Activated CD4-positive, alpha-beta T cell treated with anti-CD3 and anti-CD28 coated beads, Interleukin-2, amount 50 U/mL, for 24 hours (primary cell): ENCODE measurements at places on chromosomes 13 and 19.

- no peak for DNase-seq
Measured at GRCh38 chr13:100954430-100955305, 280.1 kb upstream of the TMTC4 start.

DNA sequence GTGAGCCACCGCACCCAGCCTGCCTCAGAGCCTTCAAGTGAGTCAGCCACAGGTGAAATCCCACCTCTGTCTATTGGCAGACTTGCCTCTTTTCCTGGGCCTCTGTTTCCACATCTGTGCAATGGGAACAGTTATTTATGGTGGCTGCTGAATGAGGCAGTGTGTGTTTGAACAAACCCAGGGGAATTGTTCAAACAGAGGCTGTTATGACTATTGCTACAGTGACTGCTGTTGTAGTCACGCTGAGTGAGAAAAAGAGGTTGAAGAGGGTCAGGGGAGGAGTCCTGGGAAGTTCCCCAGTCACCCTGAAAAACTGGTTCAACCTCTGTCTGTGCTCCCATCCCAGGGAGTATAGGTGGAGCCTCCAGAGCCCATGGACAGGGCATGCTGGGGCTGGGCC lies at the start of gene CEACAM19:
CEACAM19 (plus strand) TSS at position 83 of the 400 bp plus-strand sequence. CDS start 450 bp downstream, outside the sequence.
- no peak for DNase-seq

GRCh38 chr13:62246581-62246980 lies 830.9 kb upstream of the PCDH20 start:
- DNase-seq, result no peak

DNA sequence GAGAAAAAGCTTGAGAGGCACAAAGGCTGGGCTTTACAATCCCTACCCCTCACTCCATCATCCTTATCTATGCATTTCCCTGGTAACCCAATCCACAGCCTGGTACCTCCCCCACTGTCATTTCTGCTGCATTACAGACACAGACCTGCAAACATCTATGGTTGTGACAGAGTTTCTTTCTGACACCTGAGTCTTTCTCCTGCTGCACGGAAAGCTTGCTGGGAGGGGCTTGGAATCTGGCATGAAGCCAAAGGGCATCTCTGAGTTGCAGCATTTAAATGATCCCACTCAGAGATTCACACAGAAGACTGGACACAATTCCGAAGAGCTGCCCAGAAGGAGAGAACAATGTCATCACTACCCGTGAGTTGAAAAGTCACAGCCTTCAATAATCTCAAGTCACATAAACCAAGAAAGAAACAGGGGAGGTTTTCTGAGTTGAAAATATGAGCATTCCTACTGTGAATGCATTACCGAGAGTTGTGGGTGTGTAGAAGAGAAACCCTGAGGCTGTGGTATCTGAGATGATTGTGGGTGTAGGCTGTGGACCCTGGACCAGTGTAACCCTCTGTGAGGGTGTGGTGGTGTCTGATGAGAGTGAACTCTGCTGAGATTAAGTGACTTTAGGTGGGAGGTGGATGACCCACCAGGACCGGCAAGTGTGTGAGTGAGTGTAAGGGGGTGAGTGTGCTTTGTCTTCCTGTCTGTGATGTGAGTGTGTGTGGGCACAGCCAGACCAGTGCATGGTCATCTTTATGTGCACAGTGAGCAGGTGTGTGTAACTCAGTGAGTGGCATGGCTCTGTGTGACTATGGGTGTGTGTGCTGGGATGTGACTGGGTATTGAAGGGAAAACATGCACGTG lies at the start of gene LGALS14:
LGALS14 (plus strand) TSS at position 301 of the 864 bp plus-strand sequence; CDS start at position 349, 48 bp downstream.
- no peak for DNase-seq

GRCh38 chr13:44549476-44549875 lies 26.7 kb downstream of the TSC22D1 start:
- DNase-seq, result no peak

- DNase-seq, result no peak
Measured at GRCh38 chr19:3387645-3388589, 21.5 kb downstream of the NFIC start.

- no peak for DNase-seq
Measured at GRCh38 chr13:36829753-36830152, 10.7 kb downstream of the RFXAP start.

DNA sequence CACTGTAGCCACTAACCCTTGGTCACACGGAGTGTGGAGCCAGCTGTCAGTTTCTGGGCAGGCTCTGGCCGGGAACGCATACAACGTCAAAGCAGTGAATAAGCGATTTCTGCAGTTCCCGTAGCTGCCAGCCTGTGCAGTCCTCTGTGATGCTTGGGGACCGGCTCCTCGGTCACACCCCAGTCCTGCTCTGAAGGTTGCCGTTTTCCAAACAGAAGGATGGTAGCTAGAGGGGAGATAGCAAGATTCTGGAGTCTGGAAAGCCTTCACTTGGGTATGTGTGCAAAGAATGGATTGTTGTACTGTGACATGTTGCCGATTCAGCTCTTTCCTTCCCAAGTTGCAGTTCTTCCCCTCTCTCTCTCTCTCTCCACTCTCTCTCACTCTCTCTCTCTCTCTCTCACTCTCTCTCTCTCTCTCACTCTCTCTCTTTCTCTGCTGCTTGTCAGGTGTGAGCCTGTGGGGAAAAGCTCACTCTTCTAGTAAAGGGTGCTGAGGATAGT lies 38.7 kb upstream of the C1QTNF9 start:
- DNase-seq, result no peak

GRCh38 chr19:33194532-33194885 lies 379 bp downstream of the LRP3 start:
- no peak for DNase-seq

DNA sequence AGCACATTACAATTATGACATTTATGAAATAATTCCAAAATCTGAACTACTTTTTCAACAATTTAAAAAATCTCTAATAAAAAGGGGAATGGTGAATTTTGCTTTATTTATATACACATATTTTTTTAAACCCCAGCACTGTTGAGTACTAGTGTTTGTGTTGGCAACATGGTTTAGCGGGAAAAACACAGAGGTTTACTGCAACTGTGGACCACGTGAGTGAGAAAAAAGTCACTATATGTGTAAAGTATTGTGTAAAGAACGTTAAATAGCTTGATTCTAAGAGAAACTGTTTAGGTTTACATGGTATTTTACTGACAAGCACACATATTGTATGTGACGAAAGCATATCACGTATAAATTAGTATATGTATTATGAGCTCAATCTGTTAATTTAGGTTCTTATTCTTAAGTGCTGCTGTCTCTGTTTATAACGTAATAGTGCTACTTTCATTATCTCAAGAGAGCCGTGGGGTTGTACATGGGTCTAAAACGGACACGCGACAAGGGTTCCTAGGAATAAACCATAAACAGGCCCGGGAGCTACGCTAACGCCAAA lies 617 bp downstream of the SKA3 start:
- DNase-seq, result no peak

DNA sequence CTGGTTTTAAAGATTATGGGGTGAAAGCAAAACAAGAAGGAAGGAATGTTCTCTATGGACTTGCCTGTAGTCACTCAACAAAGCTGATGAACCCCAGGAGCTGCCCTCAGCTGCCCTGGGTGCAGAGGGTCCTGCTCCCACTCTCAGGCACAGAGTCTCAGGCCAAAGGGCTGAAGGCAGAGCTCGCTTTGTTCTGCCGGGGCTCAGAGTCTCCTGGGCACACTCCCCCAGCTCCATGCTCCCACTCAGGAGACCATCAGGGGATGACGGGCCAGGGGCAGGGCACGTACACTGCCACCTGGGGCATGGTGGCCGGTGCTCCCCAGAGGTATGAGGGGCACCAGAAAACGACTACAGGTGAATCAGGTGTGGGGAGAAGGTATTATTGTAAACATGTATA lies 46.8 kb upstream of the SPACA7 start:
- no peak for DNase-seq

DNA sequence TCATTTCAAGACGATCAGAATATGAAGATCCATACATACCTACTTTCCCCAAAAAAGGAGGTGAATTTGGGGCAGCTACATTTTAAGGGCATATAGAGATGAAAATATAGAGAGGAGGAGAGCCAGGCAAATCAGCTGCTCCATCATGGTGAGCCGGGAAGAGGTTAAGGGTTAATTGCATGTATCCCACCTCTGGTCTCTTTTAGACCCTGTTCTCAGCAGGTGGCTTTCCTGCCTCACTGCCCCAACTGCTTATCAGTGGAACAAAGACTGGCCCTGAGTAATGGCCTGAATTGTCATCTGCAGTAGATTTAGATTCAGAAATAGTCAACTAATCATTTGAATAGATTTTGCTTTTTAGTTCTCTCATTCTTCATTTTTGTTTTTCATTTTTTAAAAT lies 206.6 kb downstream of the SPRY2 start:
- no peak for DNase-seq

DNA sequence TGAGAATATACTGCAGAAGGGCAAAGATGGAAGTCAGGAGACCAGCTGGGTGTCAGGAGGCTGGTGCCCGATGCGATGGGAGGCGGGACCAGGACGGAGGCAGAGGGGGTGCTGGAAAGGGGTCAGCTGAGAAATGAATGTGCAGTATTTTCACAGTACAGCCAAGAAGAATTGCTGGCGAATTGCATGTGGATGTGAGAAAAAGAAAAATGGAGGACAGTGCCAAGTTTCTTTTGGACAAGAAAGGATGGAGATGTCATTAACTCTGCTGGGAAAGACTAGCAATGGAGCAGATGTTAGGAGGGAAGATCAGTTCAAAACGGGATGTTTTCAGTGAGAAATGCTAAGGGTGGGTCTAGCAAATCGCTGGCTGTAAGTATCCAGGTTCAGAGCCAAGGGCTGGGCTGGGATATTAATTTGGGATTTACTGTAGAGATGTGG lies 7.0 kb downstream of the CRYL1 start:
- DNase-seq, result no peak

GRCh38 chr13:79581870-79582315 lies 100.9 kb downstream of the NDFIP2 start:
- no peak for DNase-seq

DNA sequence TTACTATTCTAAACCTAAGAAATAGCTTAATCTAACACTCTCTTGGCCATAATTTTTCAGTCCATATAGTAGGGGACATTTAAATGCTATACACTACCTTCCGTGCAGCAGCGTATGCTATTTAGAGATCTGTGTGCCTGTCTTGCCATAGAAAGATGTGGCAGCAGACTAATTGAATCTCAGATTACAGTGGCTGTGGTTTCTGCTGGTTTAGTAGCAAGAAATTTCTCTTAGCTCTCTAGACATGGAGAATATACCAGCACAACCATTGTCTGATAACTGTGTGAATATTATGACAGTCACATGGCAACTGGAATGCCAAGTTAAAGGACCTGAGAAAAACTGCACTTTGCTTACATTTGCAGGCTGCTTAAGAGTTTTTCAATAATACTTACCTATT lies 672.4 kb upstream of the MIR17HG start:
- DNase-seq, result no peak

DNA sequence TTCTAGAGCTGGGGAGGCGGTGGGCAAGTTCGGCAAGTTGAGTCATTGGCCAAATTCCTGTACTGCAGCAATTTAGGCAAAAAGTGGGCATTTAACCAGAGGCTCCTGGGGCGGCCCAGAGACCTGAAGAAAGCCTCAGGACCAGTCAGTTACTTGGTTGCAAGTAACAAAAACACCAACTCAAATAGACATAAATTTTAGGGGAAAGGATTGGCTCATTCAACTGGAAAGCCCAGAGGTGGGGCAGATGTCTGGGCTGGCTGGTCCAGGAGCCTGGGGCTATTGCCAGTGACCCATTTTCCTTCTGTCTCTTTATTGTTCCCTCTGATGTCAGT lies 97.1 kb downstream of the SIPA1L3 start:
- no peak for DNase-seq

- DNase-seq, result no peak
Measured at GRCh38 chr13:97367016-97367822, 66.8 kb upstream of the RAP2A start.

DNA sequence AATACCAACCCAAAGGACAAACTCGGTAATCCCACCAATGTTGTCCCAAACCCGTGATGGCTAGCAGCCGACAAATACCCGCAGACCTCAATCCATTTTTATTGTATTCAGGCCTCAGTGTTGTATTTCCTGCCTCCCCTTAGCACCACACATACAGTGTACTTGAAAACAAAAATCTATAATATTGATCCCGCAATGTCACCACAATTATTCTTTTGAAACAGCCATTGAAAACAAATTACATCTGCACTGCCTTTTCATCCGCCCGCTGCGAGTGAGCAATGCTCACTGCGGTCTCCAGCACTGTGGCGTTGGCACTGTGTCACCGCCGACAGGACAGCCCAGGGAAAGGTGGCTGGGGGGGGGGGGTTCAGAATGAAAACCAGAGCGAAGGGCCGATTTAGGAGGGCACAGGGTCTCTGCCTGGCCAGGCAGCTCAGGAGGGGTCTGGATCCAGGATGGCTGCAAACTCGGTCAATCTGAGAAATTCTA lies 385.8 kb upstream of the ZNF507 start:
- DNase-seq, result no peak

GRCh38 chr19:6248844-6249243 lies 30.9 kb downstream of the MLLT1 start:
- DNase-seq, result no peak

DNA sequence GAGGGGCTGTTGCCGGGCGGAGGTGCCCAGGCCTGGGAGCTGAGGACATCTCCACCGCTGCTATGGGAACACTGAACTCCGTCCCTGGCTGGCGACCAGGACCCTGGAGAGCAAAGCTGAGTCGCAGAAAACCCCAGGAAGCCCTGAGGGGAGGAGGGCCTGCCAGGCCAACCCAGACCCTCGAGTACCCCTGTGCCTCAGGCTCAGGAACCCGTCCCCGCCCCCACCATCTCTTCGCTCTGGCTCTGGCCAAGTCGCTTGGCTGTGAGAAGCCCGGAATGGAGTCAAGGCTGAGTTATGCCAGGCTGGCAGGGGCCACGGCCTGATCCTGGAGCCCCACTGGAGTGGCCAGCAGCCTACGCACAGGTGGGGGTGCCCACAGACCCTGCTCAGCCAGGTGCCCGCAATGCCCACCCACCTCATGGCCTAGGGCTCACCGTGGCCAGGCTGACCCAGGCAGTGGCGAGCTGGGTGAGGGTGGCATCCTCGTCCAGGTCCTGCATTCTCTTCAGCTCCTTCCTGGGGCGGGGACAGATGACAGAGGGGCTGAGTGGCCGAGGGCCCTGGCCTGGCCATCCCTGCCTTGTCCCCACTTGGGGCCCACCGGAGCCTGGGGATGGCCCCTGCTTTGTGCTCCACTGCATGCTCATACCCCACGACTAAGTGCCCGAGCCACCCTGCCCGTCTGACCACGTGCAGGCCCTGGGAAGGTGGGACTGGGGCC lies 8.5 kb upstream of the CERS1 start:
- DNase-seq, result no peak

- no peak for DNase-seq
Measured at GRCh38 chr19:44746616-44746945, 1.9 kb upstream of the BCL3 start.

DNA sequence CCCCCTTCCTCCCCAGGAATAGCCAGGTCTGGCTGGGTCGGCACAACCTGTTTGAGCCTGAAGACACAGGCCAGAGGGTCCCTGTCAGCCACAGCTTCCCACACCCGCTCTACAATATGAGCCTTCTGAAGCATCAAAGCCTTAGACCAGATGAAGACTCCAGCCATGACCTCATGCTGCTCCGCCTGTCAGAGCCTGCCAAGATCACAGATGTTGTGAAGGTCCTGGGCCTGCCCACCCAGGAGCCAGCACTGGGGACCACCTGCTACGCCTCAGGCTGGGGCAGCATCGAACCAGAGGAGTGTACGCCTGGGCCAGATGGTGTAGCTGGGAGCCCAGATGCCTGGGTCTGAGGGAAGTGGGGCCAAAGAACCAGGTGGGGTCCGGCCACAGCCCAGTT lies 3.2 kb downstream of the KLK2 start:
- no peak for DNase-seq
